ENCODE measurements at places on chromosomes 1 and 21.

- DNase-seq: no peak
Observed at GRCh38 chr21:35426469-35426868, 377.4 kb upstream of the RUNX1 start.

- DNase-seq: no peak
Observed at GRCh38 chr1:32728413-32729077, 26.0 kb upstream of the SYNC start.

DNA sequence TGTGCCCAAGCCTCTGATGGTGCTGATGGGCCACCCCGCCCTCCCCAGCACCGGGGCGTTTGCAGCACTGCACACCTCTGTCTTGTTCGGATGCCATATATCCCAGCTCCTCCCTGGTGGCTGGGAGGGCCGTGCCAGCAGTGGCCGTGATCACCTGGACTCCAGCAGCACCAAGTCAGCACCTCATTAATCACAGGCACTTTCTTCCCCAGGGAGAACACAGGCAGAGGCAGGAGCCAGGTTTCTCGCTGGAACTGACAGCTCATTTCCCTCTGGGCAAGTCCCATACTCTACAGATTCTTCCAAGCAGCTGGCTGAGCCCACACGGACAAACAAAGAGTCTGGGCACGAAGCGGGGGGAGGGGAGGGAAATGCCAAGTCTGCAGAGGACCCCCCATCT, 141.7 kb upstream of the EDN2 start:
- DNase-seq: no peak

DNA sequence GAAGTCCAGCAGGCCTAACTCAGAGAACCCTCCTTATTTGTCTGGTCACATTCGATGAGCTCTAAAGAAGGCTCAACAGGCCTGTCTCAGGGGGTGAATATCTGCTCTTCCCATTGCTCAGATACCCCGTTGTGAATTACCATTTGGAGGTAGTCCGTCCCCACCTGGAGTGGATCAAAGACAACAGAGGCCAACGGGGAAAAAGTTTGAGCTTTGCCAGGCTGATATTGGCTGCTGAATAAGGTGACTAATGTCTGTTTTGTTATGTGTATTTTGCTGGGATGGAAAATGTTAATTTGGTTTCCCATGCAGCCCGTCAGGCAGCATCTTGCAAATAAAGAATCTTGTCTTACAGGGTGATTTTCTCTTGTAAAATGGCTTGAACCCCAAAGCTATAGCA, 69.2 kb upstream of the EPS8L3 start:
- DNase-seq: no peak

Measured in naive thymus-derived CD8-positive, alpha-beta T cell (primary cell).